Stimulated activated CD4-positive, alpha-beta T cell treated with anti-CD3 and anti-CD28 coated beads, Interleukin-1b, Interleukin-23, amount 100 ng/mL, for 24 hours (primary cell): ENCODE measurements at places on chromosomes 4 and X.
A peak's percentile ranks its signal among the peaks of the same experiment; 100 is the strongest.

DNA sequence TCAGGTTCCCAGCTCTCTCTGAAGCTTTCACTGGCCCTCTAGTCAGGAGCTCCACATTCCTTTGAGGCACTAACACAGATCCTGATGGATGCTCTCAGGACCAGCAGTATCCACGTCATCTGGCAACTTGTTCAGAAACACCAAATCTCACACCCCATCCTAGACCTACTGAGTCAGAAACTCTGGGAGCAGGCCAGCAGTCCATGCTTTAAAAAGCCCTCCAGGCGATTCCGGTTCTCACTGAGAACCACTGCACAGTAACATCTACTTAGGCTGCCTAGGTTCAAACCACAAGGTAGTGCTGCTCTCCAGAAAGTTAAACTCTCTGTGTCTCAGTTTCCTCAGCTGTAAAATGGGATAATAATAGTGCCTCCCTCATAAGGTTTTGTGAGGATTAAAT is 55.3 kb downstream of the CCDC158 start:
- DNase-seq = no peak

DNA sequence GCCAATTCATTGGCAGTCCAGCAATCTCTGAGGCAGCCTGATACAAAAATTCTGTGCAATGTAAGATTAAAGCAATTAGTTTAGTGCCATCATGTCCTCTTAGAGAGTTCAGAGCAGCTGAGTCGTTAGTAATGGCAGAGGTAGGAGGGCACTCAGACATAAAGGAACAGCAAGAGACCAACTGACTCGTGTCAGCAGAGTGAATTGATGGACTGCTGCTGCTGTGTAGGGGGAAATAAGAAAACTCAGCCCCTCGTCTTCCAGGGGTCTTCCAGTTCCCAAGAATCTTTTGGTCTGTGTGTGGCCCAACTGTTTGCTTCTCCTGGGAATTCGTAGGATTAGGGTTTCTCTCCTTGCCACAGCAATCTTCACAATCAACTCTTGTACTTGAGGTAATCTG is 100.9 kb downstream of the TTC29 start:
- no peak for DNase-seq

GRCh38 chr4:97912156-97912555 is 231.1 kb downstream of the STPG2 start:
- DNase-seq = no peak

DNA sequence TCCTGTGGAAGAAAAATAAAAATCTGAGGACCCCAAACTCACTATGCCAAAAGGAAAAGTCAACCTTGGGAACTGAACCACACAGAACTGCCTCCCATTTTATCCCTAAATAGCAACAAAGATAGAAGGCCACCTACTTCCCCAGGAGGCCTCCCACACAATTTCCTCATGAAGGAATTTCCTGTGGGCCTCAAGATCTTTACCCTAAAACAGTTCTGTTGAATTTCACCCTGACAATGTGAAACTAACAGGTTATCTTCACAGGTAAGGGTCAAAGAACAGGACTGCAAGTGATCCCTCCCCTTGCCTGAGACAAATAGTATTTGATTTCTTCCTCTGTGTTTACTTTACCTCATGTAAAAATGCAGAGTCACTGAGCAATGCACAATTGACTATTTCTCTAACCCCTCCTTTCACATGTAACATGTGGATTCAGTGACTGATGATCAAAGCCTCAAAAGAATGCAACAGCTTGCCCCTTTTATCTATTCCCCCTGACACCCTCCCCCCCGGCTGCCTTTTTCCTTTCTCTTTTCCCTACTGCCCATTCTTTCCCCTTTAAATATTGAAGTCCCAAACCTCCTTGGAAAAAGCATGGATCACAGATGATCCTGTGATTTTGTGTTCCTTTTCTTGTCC is 33.3 kb downstream of the MEPE start:
- DNase-seq = no peak

GRCh38 chr4:5863461-5864113 is 29.3 kb downstream of the CRMP1 start:
- DNase-seq = no peak

- DNase-seq = no peak
Measured at GRCh38 chr4:180650273-180650672, 1592.9 kb upstream of the TENM3 start.

DNA sequence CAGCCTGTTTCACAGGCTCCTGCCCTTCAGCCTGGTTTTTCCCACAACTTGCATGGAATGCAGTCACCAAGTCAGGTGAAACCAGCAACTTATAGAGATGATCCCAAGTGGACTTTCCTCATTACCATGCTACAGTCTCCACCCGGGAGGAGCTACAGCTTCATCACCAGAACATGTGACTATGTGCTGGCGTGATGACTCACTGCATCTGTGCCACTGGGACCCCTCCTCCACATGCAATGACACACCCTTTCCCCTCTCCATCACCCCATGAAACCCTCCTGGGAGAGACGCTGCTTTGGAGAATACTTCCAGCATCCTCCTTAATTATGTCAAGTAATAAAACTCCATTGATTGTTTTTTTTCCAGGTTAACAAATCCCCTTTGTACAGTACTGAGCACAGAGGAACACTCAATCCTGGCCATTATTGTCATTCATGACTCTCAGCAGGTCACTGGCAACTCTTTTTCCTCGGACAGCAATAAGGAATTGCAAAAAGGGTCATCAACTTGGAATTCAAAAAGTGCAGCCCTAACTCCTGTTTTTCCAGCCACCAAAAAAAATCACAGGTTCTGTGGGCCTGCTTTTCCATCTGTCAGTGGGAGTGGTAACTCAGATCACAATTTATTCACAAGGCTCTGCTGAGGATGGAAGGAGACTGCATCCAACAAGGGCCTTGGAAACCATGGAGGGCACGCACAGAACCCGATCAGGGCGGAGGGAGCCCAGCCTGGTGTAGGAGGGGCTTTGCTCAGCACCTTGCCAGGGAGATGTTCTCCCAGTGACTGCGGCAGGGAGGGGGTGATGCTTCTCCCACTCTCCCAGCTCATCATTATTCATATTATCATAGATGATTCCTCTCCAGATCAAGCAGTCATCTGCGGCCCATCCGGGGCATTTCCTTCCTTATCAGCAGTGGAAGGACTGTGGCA is 17.4 kb downstream of the QDPR start:
- no peak for DNase-seq

GRCh38 chr4:35238793-35239192 is 1005.5 kb downstream of the ARAP2 start:
- DNase-seq = no peak

DNA sequence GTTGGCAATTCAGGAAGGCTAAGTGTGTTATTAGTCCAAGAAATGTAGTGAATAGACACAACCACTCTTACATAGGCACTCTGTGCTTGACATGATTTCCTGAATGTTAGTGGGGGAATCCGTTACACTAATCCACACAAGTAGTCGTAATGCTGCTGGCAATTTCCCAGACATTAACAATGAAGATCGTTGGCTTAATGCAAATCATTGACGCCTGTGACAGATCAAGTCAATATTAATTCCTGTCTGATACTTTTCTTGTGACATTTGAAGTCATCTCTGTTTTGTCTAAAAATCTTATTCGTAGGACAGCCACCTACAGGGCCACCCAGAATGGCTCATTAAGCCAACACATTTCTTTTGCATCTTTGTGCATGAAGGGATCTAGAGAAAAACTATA is 939.1 kb upstream of the FTHL17 start:
- DNase-seq = no peak

DNA sequence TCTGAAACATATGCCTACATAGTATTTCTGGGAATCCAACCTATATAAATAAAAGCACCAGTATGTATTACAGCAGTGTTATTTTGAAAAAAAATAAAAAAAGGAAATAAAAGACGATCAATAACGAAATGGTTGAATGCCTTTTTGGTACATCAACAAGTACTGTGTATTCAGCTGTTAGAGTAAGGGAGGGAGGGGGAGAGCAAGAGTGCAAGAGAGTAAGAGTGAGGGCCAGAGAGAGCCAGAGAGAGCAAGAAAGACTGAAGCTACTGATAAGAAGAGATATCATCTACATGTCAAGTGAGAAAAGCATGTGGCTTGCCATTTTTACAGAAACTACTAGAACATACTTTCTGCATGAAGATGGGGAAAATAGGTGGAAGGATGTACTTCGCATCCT is 1.8 kb downstream of the SPIN4 start:
- no peak for DNase-seq

- no peak for DNase-seq
Measured at GRCh38 chr4:140472156-140472555, 25.9 kb downstream of the MGAT4D start.

- DNase-seq = no peak
Measured at GRCh38 chrX:57211906-57212305, 74.6 kb upstream of the FAAH2 start.

- DNase-seq = peak; percentile 7
Measured at GRCh38 chrX:48071064-48071985, at the start of gene ZNF630. ZNF630 (minus strand) TSS chrX:48071640; CDS start chrX:48066886, 4,754 bp downstream.

- DNase-seq = no peak
Measured at GRCh38 chr4:122053186-122053585, 98.9 kb upstream of the BLTP1 start.

- DNase-seq = no peak
Measured at GRCh38 chr4:125781651-125782050, 466.9 kb downstream of the FAT4 start.

DNA sequence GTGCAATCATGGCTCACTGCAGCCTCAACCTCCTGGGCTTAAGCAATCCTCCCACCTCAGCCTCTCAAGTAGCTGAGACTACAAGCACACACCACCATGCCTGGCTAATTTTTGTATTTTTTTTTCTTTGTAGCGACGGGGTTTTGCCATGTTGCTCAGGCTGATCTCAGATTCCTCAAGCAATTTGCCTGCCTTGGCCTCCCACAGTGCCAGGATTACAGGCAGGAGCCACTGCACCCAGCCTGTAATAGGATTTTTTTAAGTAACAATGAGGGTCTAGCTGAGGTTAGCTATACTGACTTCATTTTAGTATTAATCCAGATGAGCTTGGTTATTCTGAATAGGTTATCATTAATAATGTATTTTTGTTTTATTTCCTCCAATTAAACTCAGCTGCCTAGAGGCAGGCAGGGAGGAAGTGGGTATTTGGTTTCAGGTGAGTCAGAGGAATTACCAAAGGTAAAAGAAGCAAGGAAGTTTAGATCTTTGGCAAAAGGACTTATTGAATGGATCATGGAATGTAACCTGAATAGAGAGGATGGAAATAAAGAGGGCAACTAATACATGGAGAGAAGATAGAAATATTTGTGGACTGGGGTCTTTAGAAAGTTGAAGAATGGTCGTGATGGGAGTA is 1023.3 kb upstream of the TENM3 start:
- DNase-seq = no peak

- DNase-seq = no peak
Measured at GRCh38 chr4:100450449-100450848, 67.4 kb downstream of the EMCN start.

DNA sequence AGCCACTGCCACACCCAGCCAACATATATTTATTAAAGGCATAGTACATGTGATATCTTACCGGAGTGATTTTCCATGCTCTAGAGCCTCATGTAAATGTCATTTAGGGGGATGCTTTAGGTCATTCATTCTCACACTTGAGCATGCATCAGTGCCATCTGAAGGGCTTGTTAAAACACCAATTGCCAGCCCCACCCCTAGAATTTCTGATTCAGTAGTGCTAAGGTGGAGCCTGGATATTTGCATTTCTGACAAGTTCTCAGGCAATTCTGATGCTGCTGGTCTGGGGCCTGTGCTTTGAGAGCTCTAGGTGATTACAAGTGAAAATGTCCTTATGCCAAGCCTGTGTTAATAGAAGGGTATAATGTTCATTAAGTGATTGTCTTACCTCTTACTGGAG is 107.7 kb downstream of the PHEX start:
- DNase-seq = no peak

GRCh38 chr4:42088386-42088785 is 64.1 kb downstream of the BEND4 start:
- no peak for DNase-seq

- DNase-seq = no peak
Measured at GRCh38 chrX:15468036-15468435, 25.1 kb downstream of the PIR start.

GRCh38 chrX:22247169-22247568 is 25.5 kb upstream of the CBLL2 start:
- DNase-seq = no peak

DNA sequence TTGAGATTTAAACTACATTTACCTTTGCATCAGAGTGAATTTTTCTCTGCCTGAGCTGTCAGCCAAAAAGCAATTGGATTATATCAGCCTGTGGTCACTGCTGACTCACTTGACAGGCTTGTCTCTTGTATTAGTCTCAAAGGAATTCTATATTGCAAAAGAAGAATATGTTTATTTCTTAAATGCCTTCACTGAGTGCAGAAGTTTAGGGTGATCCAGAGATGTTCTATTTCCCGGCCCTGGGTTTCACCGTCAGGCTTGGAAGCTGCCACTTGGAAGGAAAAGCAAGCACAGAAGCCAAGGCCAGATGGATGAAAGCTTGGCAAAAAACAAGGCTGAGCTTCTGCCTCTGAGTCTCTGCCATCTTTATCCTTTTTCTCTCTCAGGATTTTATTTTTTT is 80.9 kb downstream of the FAM114A1 start:
- DNase-seq = no peak

- DNase-seq = no peak
Measured at GRCh38 chrX:47242321-47242720, 9.5 kb downstream of the USP11 start.

DNA sequence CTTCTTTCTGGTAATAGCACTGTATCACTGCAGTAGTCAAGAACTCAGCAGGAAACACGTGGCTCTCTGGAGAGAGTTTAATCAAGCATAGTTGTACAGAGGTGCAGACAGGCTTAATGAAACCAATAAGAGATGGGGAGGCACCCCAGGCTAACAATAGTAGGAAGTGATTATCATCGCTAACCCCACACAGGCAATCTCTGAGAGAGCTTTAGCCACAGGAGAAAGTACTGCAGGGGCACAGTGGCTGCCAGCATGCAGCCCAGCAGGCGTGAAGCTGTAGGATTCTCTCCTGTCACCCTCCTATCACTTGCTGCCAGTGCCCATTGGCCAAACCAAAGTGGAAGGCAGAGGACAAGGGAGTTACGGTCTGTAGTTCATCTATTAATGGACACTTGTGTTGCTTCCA is 450.0 kb upstream of the RASGEF1B start:
- DNase-seq = no peak

- no peak for DNase-seq
Measured at GRCh38 chrX:71604141-71604540, 14.2 kb downstream of the CXCR3 start.

DNA sequence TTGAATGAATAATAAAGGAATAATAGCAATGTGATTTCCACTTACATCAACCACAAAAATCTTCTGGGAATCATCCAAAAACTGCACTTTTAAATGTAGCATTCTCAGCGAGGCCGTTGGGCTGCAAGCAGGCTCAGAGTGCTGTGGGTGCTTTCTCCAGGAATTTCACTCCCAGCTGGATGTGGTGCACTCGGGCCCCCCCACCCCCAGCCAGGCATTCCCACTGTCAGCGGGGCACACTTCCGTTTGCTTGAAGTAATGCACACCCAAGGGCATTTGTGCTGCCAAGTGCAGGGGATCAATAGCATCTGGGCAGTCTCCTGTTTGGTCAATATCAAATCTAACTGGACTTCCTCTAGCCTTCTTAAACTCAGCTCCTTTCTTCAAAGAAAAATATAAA is at the start of gene FRMD7:
TSS of gene FRMD7 (minus strand) at position 278 of the 400 bp plus-strand sequence. CDS start at position 102, 176 bp downstream.
- no peak for DNase-seq
